ENCODE measurements at places on chromosomes 5 and 9.

GRCh38 chr5:158135682-158136179 lies 276.8 kb upstream of the CLINT1 start:
- no peak for DNase-seq

- no peak for DNase-seq
Observed at GRCh38 chr9:129348890-129349664, 171.0 kb upstream of the IER5L start.

DNA sequence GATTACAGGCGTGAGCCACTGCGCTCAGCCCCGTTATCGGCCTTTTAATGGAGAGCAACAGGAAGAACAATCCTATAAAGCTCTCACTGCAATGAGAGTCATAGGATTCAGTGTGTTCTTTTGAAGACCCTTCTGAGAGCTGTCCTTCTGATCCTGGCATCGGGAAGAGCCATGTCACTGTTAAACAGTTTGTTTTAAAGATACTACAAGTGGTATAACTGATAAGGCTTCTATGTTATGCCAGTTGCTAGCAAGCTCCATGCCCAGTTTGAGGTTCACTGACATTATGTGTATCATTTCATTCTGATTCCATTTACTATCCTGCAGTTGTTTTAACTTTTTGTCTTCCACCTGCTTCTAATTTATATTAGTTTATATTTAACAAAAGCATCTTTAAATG lies 55.8 kb downstream of the GNAQ start:
- no peak for DNase-seq

DNA sequence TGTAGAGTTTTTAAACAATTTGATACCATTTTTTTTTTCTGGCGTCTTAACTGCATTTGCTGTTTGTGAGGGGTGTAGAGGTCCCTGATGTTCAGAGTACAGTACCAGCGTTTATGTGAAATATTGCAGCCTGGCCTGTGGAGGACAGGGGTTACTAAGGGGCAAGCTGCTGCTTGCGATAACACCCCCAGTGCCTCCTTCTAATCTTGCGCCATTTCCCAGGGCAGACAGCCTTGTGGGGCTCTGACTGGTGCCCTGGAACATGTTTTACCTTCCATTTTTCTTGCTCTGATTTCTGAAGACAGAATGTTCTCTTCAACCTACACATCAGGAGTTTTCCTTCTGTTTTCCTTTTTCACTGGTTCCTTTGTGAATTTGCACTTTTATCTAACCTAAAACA lies 142.9 kb downstream of the DOCK8 start:
- no peak for DNase-seq

- DNase-seq, result peak; percentile 91
Observed at GRCh38 chr5:31614151-31615020, 24.5 kb upstream of the PDZD2 start.

- DNase-seq, result peak; percentile 91
Observed at GRCh38 chr9:33458444-33458843, 11.1 kb upstream of the AQP3 start.

DNA sequence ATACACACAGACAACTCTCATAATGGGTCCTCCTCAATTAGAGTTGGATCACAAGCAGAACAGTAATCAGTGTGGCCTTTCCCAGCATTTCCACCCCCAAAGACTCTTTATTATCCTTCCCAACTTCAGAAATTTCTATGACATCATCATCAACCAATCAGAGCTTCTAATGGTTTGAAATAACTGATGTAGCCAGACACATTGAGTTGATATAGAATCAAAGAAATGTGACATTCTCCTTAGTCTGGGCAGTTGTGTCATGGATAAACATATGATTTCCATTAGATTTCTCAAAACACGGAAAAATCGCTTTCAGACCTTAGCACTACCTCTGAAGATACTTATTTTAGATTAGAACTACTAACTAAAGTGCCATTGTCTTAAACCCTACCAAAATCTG lies 75.7 kb upstream of the NFIB start:
- DNase-seq, result no peak

GRCh38 chr5:66958980-66959641 lies 237.5 kb downstream of the CD180 start:
- DNase-seq, result peak; percentile 73

Measured in M059J (cell line).